ENCODE measurements at places on chromosomes 11 and 22.
A peak's percentile ranks its signal among the peaks of the same experiment; 100 is the strongest.

DNA sequence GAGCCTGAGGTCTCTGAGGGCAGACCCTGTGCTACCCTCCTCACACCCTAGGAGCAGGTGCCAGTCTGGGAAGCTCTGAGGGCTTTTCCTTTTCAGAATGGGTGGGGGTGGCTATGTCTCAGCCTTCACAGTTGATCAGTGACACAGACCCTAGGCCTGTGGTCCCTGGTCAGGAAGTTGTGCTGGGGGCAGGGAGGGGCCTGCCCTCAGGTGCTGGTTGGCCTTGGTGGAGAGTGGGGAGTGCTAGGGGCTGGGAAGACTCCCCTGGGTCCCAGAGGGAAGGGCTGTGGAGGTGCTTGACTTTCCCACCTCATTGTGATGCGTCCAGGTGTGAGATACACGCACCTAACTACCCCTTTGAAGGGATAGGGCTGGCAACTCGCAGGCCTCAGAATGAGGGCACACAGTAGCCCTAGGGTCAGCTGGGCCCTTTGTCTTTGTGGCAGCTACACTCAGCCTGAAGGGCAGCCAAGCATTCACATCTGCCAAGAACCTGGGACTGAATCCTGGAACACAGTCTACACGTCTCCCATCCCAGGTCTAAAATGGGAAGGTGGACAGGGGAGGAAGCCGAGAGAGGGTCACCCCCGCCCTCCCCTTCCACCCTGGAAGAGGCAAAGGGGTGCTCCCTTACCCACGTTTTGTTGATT lies 31.2 kb upstream of the ATXN10 start:
- no peak for DNase-seq

- no peak for DNase-seq
Measured at GRCh38 chr22:40726514-40726913, 47.2 kb downstream of the MCHR1 start.

- DNase-seq = no peak
Measured at GRCh38 chr11:57728829-57729228, 12.5 kb upstream of the SELENOH start.

GRCh38 chr11:72446929-72447769 lies 12.8 kb upstream of the CLPB start:
- DNase-seq = peak; percentile 36

- no peak for DNase-seq
Measured at GRCh38 chr11:9172389-9172788, 81.0 kb upstream of the SCUBE2 start.

DNA sequence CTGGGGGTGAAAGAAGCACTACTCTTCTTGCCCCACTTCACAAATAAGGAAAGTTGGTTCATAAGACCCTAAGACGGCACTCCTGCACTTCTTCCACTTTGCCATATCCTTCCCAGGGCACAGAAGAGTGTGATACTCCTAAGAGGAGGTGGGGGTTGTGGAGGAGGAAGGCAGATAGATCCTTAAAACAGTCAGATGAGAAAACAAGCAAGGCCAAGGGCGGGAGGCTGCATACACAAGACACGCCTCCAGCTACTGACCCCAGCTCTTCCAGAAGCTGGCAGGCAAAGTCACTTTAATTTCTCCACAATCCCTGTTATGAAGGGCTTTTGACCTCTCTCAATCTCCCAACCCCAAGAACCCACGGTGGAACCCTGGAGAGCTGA lies 1.6 kb upstream of the CHRM4 start:
- DNase-seq = no peak

DNA sequence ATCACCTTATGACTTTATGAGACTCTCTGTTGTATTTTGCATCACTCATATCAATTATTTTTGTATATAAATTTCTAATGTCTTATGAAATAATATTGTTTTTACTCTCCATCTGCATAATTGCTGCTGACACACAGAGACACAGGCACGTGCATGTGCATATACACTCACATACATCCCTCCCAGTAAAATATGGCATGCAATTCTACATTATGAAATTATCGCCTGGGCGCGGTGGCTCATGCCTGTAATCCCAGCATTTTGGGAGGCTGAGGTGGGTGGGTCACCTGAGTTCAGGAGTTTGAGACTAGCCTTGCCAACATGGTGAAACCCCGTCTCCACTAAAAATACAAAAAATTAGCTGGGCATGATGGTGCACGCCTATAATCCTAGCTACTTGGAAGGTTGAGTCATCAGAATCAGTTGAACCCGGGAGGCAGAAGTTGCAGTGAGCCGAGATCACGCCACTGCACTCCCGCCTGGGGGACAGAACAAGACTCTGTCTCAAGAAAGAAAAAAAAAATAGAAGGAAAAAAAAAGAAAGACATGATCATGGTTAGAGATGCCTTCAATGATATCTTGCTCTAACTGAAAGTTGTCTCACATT lies 96.7 kb upstream of the LUZP2 start:
- no peak for DNase-seq

- no peak for DNase-seq
Measured at GRCh38 chr11:73019449-73019848, 122.7 kb downstream of the FCHSD2 start.
